ENCODE measurements at places on chromosomes 3 and 15.

- DNase-seq = no peak
These were observed 48.5 kb upstream of the SH3GL3 start for GRCh38 chr15:83398626-83399025.

- no peak for DNase-seq
These were observed 389.8 kb upstream of the RARB start for GRCh38 chr3:25038271-25038670.

- no peak for DNase-seq
These were observed 395.3 kb downstream of the GAP43 start for GRCh38 chr3:116018646-116019045.

DNA sequence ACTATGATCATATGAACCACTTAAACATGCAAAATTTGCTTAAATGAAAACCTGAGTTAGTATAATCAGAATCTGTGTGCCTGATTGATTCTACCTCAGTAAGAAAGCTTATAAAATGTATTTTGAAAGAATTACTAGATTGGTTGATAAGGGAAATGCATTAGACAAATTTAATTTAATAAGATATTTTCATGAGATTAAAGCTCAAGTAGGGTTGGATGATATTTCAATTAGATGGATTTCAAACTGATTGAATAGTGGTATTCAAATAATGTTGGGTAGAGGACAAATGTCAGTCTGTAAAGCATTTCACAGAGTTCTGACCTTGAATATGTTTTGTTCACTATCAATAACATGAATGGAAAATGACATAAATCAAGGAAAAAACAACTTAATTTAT lies 780.4 kb upstream of the ALCAM start:
- DNase-seq = no peak

GRCh38 chr15:73941871-73942635 lies 15.8 kb downstream of the LOXL1 start:
- no peak for DNase-seq

- no peak for DNase-seq
These were observed 4.3 kb downstream of the DNASE1L3 start for GRCh38 chr3:58206406-58207011.

DNA sequence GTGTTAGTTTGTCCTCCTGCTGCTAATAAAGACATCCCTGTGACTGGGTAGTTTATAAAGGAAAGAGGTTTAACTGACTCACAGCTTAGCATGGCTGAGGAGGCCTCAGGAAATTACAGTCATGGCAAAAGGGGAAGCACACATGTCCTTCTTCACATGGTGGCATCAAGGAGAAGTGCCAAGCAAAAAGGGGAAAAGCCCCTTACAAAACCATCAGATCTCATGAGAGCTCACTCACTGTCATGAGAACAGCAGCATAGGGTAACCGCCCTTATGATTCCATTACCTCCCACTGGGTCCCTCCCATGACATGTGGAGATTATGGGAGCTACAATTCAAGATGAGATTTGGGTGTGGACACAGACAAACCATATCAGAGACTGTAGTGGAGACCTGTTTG lies 27.0 kb downstream of the TM2D3 start:
- DNase-seq = no peak

DNA sequence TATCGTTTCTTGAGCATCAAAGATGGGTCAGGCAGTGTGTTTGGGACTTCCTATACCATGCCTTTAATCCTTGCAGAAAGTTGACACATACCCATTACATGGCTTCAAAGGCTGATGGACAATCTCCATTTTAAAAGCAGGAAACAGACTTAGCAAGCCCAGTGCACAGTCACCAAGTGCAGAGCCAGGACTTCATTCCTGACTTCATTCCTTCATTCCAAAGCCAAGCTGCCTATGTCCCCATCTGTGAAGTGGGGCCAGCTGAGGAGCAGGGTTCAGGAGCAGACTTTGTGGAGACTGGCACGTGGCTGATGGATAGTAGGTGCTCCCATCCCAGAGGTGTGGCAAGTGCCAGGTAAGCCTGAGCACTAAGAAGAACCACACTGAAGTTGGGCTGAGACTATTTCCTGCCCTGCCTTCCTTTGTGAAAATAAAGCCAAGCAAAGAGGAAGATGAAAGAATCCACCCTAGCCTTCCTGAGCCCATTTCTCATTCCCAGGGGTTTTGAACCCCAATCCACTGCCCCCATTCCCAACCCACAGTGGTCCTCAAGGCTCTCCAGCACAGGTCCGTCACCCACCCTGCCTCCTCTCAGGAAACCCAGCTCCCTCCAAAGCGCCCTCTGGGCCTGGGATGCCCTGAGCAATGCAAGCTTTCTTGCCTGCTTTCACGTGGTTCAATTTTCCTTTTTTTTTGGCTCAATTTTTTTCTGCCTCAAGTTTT lies 1.8 kb downstream of the CX3CR1 start:
- no peak for DNase-seq

- DNase-seq = no peak
These were observed 14.0 kb upstream of the SKIC8 start for GRCh38 chr15:78313383-78313782.

GRCh38 chr3:72234391-72234790 lies 449.4 kb upstream of the PROK2 start:
- no peak for DNase-seq

- DNase-seq = no peak
These were observed 407.1 kb downstream of the ZPLD1 start for GRCh38 chr3:102841866-102842265.
